GM23248 (cell line): ENCODE measurements at places on chromosomes 2 and 18. TPM values are rescaled to one million over a fixed set of nuclear protein-coding genes. Genes with fewer than 3 reads are reported as not detected.

The TFCP2L1 gene
- not detected in 2 replicates for total RNA-seq

The FAM110C gene
- not detected in 2 replicates for total RNA-seq

The DUSP19 gene
- 2.3 and 5.3 TPM in 2 replicates for total RNA-seq

The HOXD12 gene
- 0.22 TPM in 1 of 2 replicates, not detected in the other for total RNA-seq

The TGFA gene
- total RNA-seq: 14.8 and 17.3 TPM in 2 replicates

The ASXL3 gene
- total RNA-seq: not detected in 2 replicates

GRCh38 chr2:206520450-206520849 is 77.1 kb downstream of the ADAM23 start:
- no peak for DNase-seq

DNA sequence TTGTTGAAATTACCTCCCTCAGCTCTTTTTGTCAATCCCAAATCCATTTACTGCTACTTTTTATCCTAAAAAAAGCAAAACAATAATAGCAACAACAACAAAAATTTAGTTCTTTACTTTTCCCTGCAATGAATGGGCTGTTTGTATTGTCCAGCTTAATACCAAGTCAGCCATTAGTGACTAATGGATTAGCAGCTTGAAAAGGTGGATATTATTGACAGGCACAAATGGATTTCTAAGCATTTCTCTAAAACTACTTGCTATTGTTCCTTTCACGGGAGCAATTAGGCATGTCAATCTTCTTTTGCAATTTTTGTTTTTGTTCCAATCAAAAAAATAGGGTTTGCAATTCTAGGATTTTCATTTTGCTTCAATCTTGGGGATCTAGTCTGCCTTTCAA is 32.1 kb upstream of the SPAG16 start:
- DNase-seq: no peak

- peak; percentile 84 for DNase-seq
Observed at GRCh38 chr2:174692256-174692919, 71.9 kb downstream of the CHRNA1 start.

- peak; percentile 57 for DNase-seq
Observed at GRCh38 chr18:2961821-2962220, 51.1 kb downstream of the LPIN2 start.

DNA sequence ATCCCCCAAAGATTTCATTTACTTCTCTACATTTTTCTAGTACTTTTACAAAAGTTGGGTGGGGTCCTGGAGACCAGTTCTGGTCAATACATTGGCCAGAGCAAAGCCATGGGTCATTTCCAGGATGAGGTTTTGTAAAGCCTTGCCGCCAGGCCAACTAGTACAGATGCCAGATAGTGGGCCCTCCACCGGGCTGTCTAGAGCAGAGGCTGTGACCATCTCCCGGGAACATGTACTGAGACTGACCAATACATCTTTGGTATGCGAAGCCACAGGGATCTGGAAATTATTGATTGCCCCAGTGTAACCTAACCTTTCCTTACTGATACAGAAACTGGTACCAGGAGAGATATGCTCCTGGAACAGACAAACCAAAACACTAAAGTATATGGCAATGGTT is 599.2 kb downstream of the ADCYAP1 start:
- no peak for DNase-seq

- peak; percentile 97 for DNase-seq
Observed at GRCh38 chr2:238287737-238288649, at the start of gene PER2. PER2 (minus strand) TSS chr2:238288610; CDS start chr2:238277936, 10,674 bp downstream.

GRCh38 chr2:161576421-161576820 is 47.8 kb upstream of the SLC4A10 start:
- peak; percentile 23 for DNase-seq

DNA sequence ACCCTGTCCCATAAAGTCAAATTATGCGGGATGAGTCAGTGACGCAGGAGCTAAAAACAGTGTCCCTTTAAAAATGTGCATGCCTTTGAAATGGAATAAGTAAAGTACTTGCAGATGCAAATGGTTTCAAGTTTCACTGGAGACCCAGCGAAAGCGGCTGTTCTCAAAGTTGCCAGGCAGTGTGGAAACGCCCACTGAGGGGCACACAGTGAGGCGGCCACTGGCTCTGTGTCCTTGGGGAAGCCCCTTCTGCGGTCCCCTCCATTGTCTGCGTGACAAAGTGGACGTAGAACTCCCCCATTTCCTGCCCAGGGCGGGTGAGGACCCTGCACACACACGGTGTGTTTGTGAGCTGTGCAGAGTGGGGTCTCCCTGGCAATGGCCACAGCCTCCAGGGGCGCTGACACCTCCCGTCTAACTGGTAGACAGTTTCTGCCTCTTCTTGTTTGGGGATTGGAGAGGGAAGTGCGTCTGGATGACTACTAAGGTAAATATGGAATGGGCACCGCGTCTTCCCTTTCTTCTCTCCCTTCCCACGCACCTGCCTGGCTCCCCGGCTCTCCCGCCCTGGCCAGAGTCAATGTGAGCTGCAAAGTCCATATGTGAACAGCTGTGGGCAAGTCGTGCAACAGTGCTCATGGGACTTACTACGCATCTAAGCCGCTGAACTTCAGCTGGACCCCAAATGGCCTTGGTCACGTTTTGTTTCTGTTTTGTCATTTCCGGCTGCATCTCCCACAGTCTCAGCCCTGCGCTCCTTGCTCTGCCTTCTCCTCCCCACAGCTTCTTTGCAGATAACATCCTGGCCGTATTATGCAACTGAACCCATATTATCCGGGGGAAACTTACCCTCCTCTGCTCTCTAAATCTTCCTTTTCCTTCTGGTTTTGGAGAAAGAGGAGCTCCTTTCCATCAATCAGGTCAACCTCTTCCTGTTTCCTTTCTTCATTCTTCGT is 33.7 kb upstream of the ZNF516 start:
- DNase-seq: peak; percentile 70

DNA sequence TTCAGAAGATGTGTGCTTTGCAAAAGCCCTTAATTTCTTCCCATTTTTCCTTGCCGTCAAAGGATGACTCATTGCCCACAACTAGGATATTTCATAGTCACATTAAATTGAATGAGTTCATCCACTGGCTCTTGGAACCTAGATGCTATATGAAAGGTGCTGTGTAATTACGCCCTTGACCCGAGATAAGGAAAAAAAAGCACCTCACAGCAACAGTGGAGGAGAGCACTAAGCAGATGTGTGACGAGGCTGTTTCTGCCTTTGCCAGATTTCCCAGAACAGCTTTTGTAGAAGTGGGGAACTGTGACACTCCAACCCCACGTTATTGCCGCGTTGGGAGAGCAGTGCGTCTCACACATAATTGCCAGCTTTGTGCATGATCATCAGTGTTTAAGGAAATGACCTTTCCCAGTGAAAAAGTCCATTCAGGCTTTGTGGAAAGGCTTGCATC is 33.3 kb upstream of the TMEM87B start:
- peak; percentile 44 for DNase-seq

DNA sequence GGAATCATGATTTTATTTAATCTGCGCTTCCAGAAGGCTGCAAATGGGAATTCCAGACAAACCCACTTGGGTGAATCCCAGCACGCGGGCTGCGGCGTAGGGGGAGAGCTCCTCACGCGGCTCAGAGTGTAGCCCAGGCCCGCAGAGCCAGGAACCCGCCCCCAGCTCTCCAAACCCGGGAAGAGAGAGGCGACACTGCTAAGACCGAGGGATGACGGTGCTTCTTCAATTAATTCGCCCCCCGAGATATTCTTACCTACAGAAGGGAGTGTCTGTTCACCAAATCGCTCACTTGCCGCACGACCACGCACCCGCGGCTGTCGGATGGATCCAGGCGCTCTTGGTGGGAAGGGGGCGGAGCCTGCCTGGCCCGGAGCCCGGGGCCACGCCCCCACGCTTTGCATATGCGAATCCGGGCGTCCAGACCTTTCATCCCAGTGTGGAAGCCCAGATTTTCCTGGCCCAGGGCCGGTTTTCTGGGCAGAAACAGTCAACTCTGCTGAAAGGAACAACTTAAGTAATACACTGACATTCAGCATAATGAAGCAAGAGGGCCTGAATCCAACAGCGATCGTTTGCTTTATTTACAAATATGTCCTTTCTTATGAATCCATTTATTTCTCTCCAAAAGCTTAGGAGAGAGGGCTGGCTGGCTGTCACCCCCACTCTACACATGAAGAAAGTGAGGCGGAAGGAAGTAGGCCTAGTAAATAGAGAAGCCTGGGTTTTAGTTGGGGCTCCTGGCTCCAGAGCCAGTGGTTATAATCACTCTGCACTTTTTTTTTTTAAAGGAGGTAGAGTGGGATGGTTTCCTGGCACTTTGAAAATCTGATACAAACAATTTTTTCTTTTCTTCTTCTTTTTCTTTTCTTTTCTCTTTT is at the start of gene SLC19A3:
Gene SLC19A3 (minus strand): TSS at position 342 of the 881 bp plus-strand sequence. CDS start 15,710 bp downstream, outside the sequence.
- peak; percentile 85 for DNase-seq

DNA sequence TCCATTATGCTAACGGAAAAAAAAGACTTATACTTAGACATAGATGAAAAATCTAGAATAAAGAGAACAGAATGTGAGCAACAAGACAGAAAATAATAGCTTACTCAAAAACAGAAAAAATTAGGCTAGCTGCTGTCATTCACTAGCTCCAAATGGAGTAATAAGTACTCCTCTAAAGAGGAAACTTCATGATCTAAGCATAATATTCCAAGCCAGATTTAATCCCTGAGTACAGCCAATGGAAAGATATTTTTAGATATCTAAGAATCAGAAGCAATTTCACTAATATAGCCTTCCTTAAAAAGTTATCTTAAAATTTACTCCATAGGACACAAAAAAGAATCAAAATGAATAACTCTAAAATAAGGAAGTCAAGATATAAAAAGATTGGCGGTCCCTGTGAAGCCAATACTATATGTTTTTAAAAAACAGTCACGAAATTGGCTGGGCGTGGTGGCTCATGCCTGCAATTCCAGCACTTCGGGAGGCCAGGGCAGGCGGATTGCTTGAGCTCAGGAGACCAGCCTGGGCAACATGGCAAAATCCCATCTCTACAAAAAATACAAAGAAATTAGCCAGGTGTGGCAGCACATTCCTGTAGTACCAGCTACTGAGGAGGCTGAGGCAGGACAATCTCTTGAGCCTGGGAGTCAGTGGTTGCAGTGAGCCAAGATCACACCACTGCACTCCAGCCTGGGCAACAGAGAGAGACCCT is 123.2 kb upstream of the BCL2L11 start:
- DNase-seq: no peak

DNA sequence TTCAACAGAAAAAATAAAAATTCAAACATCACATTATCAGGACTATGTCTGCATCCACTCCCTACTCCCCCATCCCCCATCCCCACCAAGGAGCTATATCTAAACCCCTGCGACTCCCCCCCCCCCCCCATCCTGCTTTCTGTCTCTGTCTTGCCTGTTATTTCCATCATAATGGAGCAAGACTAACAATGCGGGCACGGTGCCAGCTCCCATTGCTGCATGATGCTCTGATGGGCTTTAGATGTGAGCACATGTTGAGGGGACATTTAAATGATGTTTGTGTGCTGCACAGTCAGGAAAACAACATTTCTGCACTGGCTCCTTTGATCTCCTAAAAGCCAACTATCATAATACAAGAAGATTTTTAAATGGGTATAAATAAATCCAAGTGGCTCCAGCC is 644.2 kb upstream of the SETBP1 start:
- peak; percentile 3 for DNase-seq

DNA sequence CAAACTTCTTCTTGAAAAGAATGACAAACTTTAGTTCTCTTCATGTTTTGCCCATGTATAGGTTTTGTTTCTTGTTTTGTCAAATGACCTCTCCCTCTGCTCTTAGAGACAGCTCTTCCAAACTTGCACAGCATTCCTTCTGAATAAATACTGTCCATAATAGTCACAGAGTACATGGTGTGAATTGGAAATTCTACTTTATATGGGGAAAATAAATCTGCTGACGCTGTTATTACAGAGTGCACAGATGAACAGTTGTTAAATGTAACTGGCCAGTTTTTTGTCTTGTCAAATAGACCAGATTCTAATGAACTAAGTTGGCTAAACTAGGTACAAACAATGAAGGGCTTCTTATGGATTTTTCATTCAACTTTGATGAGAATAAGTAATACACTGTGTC is 115.8 kb upstream of the DTNA start:
- no peak for DNase-seq

DNA sequence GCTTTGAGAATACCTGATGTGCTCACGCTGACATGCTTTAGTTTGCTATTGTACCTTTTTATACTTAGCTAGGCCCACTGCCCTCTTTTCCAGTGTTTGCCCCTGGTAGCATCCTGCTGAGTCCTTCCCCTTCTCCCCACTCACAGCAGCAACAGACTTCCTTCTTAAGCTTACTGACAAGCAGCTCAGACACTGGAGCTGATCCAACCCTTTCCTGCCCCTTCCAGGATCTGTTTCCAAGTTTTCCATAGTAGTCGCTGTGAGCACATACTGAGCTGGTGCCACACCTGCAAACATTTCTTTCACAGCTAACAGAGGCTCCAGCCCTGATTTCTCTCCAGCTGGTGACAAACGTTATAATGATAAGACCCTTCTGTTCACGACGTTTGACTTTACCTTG is 991.4 kb upstream of the CELF4 start:
- DNase-seq: no peak

DNA sequence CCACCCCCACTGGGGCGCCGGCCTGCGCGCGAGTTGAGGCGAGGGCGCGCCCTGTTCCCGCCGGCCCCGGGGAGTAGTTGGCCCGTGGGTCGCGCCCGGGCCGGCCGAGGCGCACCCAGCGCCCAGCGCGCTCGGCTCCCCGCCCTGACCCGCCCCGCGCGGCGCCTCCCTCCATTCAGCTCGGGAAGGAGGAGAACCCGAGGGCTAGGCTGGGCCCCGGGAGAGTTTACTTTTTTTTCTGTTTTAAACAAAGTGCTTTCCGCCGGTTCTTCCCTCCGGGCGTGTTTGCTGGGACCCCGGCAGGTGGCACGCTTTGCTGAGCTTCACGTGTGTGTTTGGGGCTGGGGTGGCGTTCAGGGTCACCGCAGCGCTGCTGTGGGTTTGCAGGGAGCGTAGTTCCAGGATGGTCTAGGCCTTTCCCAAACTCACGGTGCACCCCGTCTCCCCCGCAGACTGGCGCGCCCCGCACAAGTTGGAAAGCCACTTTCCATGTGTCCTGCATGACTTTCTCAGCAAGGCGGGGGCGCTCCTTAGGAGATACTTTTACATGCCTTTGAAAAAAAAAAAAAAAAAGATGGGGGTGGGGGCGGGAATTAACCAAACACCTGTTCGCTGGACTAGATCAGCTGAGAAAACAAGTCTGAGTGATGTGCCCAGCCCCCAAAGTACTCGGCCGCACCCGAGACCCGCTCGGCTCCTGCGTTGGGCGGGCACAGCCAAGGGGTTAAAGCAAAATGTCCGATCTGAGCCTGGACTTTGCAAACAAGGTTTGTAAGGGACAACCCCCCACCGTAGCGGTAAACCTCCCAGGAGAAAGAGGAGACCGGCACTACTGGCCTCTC is 825 bp downstream of the ITGA6 start:
- DNase-seq: peak; percentile 60

GRCh38 chr18:40041951-40042350 is 1913.1 kb upstream of the PIK3C3 start:
- DNase-seq: no peak

DNA sequence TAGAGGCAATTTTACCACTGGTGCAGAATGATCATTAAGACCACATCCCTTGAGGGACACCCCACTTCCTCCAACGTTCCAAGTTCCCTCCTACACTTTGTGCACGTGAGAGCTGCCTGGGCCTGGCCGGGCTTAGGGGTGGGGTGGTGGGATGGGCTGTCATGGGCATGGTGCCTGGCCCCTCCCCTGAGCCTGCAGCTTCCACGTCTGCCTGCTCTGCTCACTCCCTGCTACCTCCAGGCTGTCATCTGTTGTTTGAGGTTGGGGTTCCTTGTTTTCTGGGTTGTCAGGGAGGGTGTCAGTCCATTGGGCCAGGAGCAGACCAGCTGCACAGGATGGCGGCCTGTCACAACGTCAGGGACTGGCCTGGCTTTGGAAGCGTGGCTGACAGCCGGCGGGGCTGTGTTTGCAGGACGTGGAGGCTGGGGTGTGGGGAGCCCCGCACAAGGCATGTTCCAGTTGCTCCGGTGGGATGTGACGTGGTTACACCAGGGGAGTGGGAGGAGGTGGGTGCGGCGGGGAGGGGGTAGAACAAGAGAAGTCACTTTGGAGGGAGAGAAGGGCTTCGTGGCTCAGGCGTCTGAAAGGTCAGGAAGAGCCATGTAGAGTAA is 72.3 kb downstream of the RTP5 start:
- no peak for DNase-seq
